ENCODE measurements at places on chromosomes 11 and 22. TPM values are rescaled to one million over a fixed set of nuclear protein-coding genes. Genes with fewer than 3 reads are reported as not detected.

DNA sequence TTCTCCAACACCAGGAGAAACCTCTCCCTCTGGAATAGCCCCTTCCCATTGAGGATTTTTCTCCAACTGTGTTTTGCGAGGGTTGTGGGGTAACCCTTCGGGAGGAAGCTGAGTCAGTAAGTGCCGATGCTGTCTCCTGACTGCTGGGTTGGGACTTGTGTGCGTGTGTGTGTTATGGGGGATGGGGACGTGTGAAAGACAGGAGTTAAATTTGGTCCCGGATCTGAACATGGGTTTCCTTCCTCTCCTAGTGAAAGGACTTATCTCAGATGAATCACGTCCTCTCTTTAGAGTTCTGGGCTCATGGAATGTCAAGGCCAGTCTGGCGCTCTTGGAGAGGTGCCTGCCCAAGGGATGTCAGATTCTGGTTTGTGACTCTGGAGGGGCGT lies 33.3 kb downstream of the KIAA1671 start:
- H3K27me3 ChIP-seq: peaks cover 7% of the 10 kb centered on the region
- peak; percentile 16 for DNase-seq
- peak overlapping the region; percentile 28 for H3K4me3 ChIP-seq
- peaks cover 19% of the 10 kb centered on the region for H3K4me1 ChIP-seq
- H3K27ac ChIP-seq: no peak overlapping the region

DNA sequence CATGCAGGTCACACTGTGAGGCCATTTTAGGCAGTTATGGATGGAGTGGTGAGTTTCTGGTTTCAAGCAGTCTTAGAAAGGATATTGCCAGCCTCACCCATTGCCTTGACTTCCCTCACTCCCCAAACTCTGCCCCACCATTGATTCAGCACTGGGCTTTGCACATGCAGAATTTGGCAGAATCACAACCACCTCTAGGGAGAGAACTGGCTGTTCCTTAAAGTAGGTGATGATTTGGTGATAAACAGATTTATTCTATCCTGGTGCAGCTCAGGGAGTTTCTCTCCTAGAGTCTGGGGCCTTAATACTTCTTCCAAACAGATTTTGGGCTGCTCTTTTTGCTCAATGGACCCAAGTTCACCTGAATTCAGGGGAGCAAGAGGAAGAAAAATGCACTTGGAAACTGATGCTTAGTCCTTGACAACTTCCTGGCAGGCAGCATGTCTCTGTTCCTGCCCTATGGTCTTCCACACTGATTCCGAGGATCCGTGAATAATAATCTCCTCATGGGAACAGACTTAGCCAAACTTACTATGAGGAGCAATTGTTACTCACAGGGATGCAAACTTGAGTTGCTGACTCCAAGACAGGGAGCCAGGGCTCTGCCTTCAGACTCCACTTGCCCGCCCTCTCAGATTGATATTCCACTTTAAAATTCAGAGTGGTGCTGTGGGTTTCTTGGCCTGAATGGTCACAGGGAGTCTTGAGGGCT lies 129.7 kb upstream of the PARVA start:
- H3K4me3 ChIP-seq: no peak overlapping the region
- H3K27me3 ChIP-seq: no peaks in the 10 kb centered on the region
- DNase-seq: no peak
- peaks cover 29% of the 10 kb centered on the region for H3K36me3 ChIP-seq
- no peak overlapping the region for H3K27ac ChIP-seq

DNA sequence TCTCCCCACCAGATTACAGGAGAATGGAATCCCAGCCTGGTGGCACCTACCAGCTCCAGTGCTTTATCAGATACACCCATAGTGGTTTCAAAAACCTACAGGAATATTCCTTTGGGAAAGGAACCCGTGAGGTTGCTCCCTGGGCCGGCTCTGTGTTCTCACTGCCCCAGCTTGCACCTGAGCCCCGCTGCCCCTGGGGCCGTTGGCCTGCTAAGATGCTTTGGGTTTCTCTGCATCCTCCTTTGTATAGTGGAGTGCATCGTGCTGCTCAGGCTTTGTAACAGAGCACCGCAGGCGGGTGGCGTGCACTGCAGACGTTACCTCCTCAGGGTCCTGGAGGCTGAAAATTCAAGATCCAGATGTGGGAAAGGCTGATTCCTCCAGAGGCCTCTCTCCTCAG lies 414.1 kb downstream of the BRD1 start:
- H3K27ac ChIP-seq: no peak overlapping the region
- H3K4me1 ChIP-seq: no peaks in the 10 kb centered on the region
- no peak for DNase-seq
- peaks cover 3% of the 10 kb centered on the region for H3K27me3 ChIP-seq
- no peaks in the 10 kb centered on the region for H3K36me3 ChIP-seq

- DNase-seq: no peak
- no peak overlapping the region for H3K27ac ChIP-seq
- H3K36me3 ChIP-seq: peaks cover 3% of the 10 kb centered on the region
- H3K4me1 ChIP-seq: peaks cover 32% of the 10 kb centered on the region
- H3K27me3 ChIP-seq: peaks cover 3% of the 10 kb centered on the region
- H3K4me3 ChIP-seq: no peak overlapping the region
Measured at GRCh38 chr11:9753021-9753420, 89.1 kb downstream of the SWAP70 start.

- no peak overlapping the region for H3K4me3 ChIP-seq
- H3K4me1 ChIP-seq: no peaks in the 10 kb centered on the region
- H3K27ac ChIP-seq: no peak overlapping the region
- DNase-seq: no peak
- no peaks in the 10 kb centered on the region for H3K36me3 ChIP-seq
- peaks cover 5% of the 10 kb centered on the region for H3K27me3 ChIP-seq
Measured at GRCh38 chr22:45036154-45036553, 26.3 kb upstream of the PHF21B start.

DNA sequence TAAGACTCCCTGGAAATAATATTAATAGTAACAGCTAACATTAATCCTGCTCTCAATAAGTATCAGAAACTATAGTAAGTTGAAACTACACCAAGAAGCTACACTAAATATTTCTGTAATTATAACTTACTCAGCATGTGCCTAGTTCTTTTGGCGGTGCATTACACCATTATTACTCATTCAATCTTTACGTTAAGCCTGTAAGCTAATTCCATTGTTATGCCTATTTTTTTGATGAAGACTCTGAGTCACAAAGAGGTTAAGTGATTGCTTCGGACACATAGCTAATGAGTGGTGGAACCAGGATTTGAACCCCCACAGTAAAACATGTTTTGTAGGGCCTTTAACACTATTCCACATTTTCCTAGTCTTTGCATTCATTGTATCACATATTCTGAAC lies 111.6 kb downstream of the RASSF10 start:
- DNase-seq: no peak
- no peak overlapping the region for H3K27ac ChIP-seq
- H3K36me3 ChIP-seq: peaks cover 3% of the 10 kb centered on the region
- H3K27me3 ChIP-seq: peaks cover 18% of the 10 kb centered on the region

DNA sequence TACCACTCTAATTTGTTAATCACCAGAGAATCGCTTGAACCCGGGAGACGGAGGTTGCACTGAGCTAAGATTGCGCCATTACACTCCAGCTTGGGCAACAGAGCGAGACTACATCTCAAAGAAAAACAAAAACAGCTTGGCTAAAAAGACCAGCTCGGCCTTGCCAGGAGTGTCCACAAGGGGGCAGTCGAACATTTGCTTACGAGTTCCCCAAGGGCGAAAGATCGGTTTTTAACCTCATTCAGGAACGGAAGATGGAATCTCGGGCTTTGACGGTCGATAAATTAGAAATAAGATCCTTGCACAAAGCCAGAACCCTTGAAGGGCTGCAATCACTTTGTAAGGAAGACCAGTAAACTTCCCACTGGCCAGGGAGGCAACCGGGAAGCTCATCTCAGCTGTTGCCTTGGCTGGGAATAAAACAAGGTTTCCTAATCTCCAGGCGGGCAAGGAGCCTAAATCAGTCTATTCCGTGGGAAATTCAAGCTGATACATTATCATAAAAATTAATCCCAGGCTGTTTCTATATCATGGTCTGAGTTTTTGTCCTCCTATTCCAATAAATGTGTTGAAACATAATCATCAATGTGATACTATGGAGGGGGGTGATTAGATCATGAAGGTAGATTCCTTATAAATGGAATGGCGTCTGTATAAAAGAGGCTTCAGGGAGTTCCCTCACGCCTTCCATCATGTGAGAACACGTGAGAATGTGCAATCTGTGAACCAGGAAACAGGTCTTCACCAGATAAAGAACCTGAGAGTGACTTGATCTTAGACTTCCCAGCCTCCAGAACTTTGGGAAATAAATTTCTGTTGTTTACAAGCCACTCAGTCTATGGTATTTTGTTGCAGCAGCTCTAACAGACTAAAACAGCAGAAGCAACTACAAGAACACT lies 14.9 kb upstream of the SLC29A2 start:
- peak; percentile 58 for DNase-seq
- H3K27ac ChIP-seq: no peak overlapping the region
- H3K27me3 ChIP-seq: peaks cover 2% of the 10 kb centered on the region
- peaks cover 9% of the 10 kb centered on the region for H3K4me1 ChIP-seq
- H3K4me3 ChIP-seq: peak overlapping the region; percentile 71

DNA sequence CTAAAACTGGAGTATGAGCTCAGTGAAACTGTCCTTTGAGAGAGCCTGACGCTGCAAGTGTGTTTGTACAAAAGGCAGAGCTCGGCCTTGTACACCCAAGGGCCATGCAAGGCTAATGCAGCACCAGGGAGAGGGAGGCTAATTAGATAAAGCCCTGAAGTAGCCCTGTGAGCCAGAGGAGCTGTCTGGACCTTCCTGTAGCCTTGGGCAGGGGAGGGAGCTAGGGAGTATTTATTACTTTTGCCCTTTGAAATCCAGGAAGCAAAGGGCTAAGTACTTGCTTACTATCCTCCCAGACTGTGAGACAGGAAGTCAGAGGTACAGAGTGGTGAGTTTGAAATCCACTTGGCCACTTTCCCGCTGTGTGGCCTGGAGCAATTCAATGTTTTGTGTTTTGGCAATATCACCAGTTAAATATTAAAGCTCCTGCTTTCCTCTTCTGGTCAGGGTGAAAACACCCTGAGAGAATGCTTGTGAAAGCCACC lies 10.2 kb upstream of the LDHA start:
- DNase-seq: peak; percentile 37
- peak overlapping the region; percentile 97 for H3K27ac ChIP-seq
- no peaks in the 10 kb centered on the region for H3K36me3 ChIP-seq
- H3K4me1 ChIP-seq: peaks cover 21% of the 10 kb centered on the region
- peaks cover 2% of the 10 kb centered on the region for H3K27me3 ChIP-seq

DNA sequence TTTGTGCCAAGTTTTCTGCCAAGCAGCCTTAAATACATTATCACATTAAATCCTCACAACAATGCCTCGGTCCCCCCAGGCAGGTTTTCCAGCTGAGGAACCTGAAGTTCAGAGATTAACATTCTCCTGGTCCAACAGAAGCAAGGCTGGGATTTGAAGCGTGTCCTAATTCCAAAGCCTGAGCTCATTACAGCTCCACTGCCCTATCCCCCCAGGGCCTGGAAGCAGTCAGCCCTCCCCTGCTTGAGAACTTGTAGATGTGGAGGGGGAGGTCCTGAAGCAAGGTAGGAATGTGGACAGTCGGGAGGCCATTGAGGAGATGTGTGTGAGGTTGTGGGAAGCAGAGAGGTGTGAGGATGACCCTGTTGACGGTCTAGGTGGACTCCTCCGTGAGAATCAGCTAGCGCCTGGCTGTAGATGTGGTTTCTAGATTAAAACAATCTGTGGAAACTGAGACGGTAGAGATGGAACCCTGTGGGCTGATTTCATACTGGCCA lies 8.1 kb downstream of the GRAMD1B start:
- no peak overlapping the region for H3K27ac ChIP-seq
- no peaks in the 10 kb centered on the region for H3K27me3 ChIP-seq
- peaks cover 3% of the 10 kb centered on the region for H3K36me3 ChIP-seq
- peaks cover 43% of the 10 kb centered on the region for H3K4me1 ChIP-seq

GRCh38 chr11:82999232-82999631 lies 72.5 kb downstream of the RAB30 start:
- no peak for DNase-seq
- H3K4me3 ChIP-seq: no peak overlapping the region
- peaks cover 7% of the 10 kb centered on the region for H3K4me1 ChIP-seq

DNA sequence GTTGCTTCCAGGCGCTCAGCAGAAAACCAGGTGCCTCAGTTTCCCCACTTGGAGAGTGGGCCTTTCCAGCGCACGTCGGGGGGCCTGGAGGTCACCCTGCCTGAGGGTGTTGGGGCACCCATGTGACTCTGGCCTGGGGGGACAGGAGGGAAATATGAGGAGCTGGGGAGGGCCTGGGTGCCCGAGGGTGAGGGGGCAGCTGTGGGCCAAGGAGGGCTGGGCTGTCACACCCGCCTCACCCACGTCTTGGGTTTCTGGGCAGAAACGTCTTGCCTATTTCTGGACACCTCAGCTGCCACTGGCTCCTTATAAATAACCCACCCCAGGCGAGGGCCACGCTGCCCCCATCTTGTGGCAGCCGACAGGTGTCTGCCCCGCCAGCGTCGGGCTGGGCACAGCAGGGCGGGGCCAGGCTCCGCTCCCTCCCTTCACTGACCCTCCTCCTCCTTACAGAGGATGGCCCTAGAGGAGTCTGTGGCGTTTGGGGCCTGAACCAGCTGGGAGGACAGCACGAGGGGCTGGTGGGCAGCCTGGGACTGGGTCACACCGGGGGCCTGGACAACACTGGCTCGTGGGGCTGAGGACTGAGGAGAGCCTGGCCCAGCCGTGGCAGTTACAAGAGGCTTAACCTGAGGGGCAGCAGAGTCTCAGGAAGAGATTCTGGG lies 1.5 kb downstream of the TNNT3 start:
- DNase-seq: no peak
- peaks cover 9% of the 10 kb centered on the region for H3K4me1 ChIP-seq
- H3K4me3 ChIP-seq: no peak overlapping the region
- peaks cover 16% of the 10 kb centered on the region for H3K27me3 ChIP-seq
- no peak overlapping the region for H3K27ac ChIP-seq

DNA sequence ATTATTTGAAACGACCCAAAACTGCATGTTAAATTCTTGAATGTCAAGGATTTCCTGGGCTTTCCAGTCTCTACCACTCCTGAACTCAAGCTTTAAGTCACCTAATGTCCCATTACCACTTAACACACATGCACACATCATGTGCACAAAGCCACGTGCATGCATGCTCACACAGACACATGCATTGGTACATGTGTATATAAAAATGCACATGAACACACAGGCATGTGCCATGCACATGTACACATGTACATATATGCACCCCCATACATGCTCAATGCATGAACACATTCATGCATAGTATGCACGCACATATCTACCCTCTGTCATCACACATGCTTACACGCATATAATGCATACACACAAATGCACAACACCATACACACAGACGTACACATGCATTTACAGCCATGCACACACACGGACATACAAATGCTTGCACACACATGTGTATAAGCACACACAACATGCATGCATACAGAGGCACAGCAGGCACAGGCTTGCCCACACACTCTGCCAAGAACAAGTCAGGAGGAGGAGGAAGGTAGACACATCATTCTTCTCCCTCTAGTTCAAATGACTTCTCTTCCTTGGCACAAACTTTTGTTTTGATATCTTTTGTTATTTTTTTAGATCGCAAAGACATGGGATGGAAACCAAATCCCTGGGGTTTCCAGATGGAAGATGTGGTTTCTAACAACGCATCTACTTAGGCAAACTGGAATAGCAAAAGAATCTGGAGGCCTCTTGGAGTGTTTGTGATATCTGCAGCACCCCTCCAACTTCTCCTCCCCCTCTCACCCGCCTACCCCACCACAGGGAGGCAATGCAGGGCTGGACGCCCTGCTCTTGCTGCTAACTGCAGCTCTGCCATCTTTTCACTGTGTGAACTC lies 24.6 kb downstream of the RASD2 start:
- H3K36me3 ChIP-seq: no peaks in the 10 kb centered on the region
- H3K27me3 ChIP-seq: peaks cover 4% of the 10 kb centered on the region
- no peak overlapping the region for H3K4me3 ChIP-seq
- DNase-seq: no peak
- H3K27ac ChIP-seq: no peak overlapping the region

The NFRKB gene
- 16.5 TPM for polyA plus RNA-seq

The MMP13 gene
- polyA plus RNA-seq: not detected

The MUC6 gene
- not detected for polyA plus RNA-seq

The DEUP1 gene
- not detected for polyA plus RNA-seq

The OR2D2 gene
- polyA plus RNA-seq: not detected

The FDXACB1 gene
- polyA plus RNA-seq: 9.8 TPM

The OR8B2 gene
- polyA plus RNA-seq: not detected
